ENCODE measurements at places on chromosomes 2 and 18. TPM values are rescaled to one million over a fixed set of nuclear protein-coding genes. Genes with fewer than 3 reads are reported as not detected.

DNA sequence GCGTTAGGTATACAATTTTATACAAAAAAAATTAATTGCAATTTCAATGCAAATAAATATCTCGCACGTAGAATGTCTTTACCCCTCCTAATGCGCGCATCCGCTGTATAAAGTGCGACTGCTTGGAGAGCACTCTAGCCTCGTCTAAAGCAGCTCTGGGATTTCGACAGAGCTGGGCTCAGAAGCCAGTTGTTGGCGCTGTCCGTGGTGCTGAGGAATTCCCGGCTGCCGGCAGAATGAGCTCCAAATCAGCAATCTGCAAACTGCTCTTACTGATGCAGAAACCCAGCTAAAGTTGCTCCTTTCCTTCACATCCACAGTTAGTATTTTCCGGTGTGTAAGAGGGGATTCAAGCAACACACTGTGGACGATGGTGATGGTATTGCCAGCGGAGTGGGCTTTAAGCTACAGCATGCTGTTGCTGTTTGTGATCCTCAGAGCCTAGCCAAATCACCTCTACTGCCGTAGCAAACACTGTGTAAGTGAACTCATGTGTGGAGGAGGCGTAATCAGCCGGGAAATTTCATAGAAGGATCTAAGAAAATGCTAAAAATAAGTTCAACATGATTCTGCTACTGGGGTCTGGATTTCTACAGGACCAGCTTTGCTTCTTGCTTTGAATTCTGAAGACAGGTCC lies at the start of gene VWC2L:
TSS of gene VWC2L (plus strand) at position 137 of the 637 bp plus-strand sequence. CDS start 3,140 bp downstream, outside the sequence.
- H3K27ac ChIP-seq = no peak within 1 kb of the TSS
- H3K4me1 ChIP-seq = no peaks in the 10 kb centered on the region
- peak; percentile 27 for DNase-seq
- no peaks in the 10 kb centered on the region for H3K36me3 ChIP-seq

- no peak overlapping the region for H3K4me3 ChIP-seq
- no peak for DNase-seq
- H3K4me1 ChIP-seq = peaks cover 17% of the 10 kb centered on the region
Measured at GRCh38 chr2:9837451-9837850, 5.8 kb upstream of the TAF1B start.

GRCh38 chr2:6647046-6647445 lies 218.7 kb downstream of the CMPK2 start:
- H3K36me3 ChIP-seq = no peaks in the 10 kb centered on the region
- DNase-seq = no peak
- no peak overlapping the region for H3K4me3 ChIP-seq
- no peaks in the 10 kb centered on the region for H3K27me3 ChIP-seq
- no peaks in the 10 kb centered on the region for H3K4me1 ChIP-seq

DNA sequence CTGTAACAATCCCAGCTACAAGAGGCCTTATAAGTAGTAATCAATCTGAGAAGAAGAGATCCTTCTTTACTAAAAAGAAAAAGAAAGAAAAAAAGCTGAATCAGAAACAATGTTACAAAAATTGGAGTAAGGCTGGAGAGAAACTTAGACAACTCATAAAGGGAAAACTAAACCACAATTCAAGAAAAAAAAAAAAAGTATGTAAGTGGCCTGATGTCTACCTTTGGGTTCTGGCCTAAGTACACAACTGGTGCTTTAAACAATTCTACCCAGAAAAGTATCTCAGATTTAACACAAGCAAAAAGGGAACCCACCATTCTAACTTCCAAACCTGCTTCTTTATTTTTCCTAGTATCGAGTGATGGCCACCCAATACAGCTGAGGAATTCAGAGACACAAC lies 45.3 kb downstream of the ZNF521 start:
- no peaks in the 10 kb centered on the region for H3K4me1 ChIP-seq
- H3K27ac ChIP-seq = no peak overlapping the region
- H3K36me3 ChIP-seq = no peaks in the 10 kb centered on the region
- H3K27me3 ChIP-seq = no peaks in the 10 kb centered on the region

- H3K4me3 ChIP-seq = no peak overlapping the region
- H3K36me3 ChIP-seq = no peaks in the 10 kb centered on the region
Measured at GRCh38 chr2:165273176-165273575, 34.0 kb downstream of the SCN2A start.

DNA sequence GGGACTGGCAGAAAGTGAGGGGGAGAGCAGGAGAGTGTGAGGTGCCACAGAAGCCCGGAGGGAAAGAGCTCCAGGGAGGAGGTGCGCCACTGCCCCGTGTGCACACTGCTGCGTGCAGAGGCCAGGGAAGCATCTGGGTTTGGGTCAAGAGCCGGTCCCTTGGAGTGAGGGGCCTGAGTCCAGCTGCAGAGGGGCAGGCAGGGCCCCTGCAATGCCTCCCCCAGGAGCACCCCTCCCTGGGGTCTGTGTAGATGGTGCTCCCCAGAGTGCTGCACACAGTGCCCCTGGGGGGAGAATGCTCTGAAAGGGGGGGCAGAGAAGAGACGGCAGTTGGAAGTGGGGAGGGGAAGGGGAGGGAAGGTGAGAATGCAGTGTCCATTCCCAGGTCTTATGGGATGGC lies 3.7 kb upstream of the LIMS2 start:
- no peaks in the 10 kb centered on the region for H3K36me3 ChIP-seq
- H3K4me1 ChIP-seq = peaks cover 17% of the 10 kb centered on the region

DNA sequence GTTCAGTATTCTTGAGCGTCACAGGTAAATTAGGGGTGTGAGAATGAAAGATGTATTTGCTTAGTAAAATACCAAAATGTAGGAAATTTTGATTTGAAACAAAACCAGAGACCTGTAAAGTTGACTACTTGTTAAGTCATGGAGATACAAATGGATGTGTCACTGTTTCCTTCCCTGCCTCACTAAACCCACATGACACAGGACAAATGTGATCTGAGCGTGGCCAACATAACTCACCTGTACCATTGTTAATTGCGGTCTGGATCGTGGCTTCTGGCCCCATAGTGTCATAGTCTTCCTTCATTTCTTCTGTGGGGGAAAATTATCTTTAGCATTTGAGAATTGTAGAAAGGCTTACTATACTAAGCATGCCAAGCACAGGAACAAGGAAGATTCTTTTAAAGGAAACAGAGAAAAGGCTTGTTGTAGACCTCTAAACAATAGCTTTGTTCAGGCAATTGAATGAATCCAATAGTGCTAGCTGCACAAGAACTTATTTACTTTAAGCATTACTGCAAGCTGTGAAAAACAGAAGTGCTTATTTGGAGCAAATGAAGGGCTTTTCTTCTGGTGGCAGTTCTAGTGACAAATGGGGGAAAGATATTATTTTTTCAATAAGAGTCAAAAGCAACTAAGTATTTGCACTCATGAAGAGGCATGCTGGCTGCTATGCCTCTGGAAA lies 95.2 kb downstream of the ZEB2 start:
- peaks cover 1% of the 10 kb centered on the region for H3K4me1 ChIP-seq
- no peak for DNase-seq
- no peak overlapping the region for H3K27ac ChIP-seq
- peaks cover 7% of the 10 kb centered on the region for H3K36me3 ChIP-seq

- H3K27ac ChIP-seq = peak overlapping the region; percentile 62
- no peak for DNase-seq
- H3K4me1 ChIP-seq = peaks cover 8% of the 10 kb centered on the region
- no peaks in the 10 kb centered on the region for H3K27me3 ChIP-seq
- H3K36me3 ChIP-seq = no peaks in the 10 kb centered on the region
Measured at GRCh38 chr2:70094978-70095719, 7.9 kb downstream of the PCBP1 start.

DNA sequence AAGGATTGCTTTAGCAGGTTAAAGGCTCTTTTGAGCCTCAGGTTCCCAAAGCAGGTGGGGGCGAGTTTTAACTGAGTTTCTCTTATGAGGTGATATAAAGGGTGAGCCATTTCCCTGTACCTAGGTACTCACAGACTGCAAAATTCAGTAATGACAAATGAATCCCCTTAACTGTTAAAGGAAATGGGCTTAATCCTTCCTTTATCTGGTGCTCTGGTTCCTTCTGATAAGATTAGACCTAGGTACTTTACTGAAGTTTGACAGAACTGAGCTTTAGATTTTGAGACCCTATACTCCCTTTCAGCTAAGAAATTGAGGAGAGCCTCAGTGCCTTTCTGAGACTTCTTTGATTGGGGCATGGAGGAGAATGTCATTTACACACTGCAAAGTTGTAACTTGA lies 42.6 kb downstream of the STK17B start:
- no peak for DNase-seq
- no peaks in the 10 kb centered on the region for H3K36me3 ChIP-seq
- H3K4me1 ChIP-seq = no peaks in the 10 kb centered on the region
- no peaks in the 10 kb centered on the region for H3K27me3 ChIP-seq
- no peak overlapping the region for H3K4me3 ChIP-seq

- no peaks in the 10 kb centered on the region for H3K36me3 ChIP-seq
- H3K4me1 ChIP-seq = no peaks in the 10 kb centered on the region
- no peak overlapping the region for H3K4me3 ChIP-seq
- H3K27me3 ChIP-seq = peaks cover 32% of the 10 kb centered on the region
- DNase-seq = no peak
- H3K27ac ChIP-seq = no peak overlapping the region
Measured at GRCh38 chr2:218975060-218975777, 9.8 kb downstream of the FEV start.

The CRYBA2 gene
- total RNA-seq = not detected

DNA sequence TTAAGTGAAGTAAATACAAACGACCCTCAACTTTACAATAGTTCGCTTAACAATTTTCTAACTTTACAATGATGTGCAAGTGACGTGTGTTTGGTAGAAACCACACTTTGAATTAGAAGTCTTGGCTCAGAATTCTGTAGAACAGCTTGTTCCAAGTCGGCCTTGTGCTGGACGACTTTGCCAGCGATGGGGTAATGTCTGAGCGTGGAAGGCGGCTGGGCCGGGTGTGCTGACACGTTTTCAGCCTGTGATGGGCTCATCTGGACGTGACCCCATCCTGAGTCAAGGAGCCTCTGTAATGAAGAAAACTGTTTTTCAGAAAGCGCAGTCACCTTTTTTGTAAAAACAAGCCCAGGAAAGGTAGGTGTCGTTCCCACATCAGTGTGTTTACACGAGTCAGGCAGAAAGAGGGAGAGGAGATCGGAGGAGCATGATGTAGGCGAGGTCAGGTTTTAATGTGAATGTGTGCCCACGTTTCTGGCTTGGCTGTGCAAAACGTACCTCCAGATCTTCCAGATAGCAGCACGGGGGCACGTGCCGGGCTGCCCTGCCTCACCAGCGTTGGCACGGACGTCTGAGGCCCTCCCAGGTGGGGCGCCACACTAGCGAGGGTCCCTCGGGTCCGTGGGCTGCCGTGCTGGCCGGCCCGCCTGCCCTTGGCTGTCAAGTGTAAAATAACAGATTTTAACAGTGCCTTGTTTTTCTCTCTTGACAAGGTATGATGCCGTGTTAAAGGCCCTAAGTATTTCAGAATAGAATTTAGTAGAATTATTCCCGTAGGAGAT lies 54.6 kb downstream of the CTDP1 start:
- H3K27ac ChIP-seq = no peak overlapping the region
- H3K27me3 ChIP-seq = no peaks in the 10 kb centered on the region
- no peak for DNase-seq
- no peak overlapping the region for H3K4me3 ChIP-seq
- peaks cover 87% of the 10 kb centered on the region for H3K36me3 ChIP-seq

- no peak overlapping the region for H3K27ac ChIP-seq
- DNase-seq = no peak
- no peaks in the 10 kb centered on the region for H3K36me3 ChIP-seq
- no peak overlapping the region for H3K4me3 ChIP-seq
- H3K27me3 ChIP-seq = no peaks in the 10 kb centered on the region
- H3K4me1 ChIP-seq = no peaks in the 10 kb centered on the region
Measured at GRCh38 chr2:185628985-185629384, 109.6 kb upstream of the FSIP2 start.

DNA sequence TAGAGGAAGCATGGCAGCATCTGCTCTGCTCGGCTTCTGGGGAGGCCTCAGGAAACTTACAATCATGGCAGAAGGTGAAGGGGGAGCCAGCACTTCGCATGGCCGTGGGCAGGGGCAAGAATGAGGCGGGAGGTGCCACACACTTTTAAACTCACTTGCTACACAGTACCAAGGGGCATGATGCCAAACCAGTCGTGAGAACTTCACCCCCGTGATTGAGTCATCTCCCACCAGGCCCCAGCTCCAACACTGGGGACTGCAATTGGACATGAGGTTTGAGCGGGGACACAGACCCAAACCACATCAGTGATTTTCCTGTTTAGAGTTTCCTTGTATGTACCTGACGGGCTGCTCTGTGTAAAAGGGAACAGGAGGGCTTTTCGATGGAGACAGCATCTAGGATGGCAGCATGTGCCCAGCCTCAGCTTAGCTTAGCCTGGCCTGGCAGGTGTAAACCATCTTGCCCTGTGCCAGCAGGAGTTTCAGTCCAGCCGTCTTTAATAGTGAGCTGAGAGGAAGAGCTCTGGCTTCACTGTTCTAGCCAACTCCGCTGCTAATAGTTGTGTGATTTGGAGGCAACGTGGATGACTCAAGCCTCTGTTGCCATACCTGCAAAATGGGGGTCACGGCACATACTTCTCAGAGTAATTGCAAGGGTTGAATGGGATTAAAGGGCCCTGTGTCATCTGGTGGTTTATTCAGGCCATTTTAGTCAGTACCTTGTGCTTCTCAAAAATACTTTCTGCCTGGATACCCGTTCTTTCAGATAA lies 101.8 kb downstream of the ASAP2 start:
- H3K27me3 ChIP-seq = no peaks in the 10 kb centered on the region
- H3K36me3 ChIP-seq = no peaks in the 10 kb centered on the region
- no peak overlapping the region for H3K4me3 ChIP-seq
- H3K27ac ChIP-seq = peak overlapping the region; percentile 15
- no peak for DNase-seq

The MEP1B gene
- not detected for total RNA-seq

GRCh38 chr2:63993871-63994270 lies 25.4 kb downstream of the VPS54 start:
- H3K4me1 ChIP-seq = no peaks in the 10 kb centered on the region
- H3K27ac ChIP-seq = no peak overlapping the region
- H3K36me3 ChIP-seq = no peaks in the 10 kb centered on the region
- no peak for DNase-seq

- H3K27me3 ChIP-seq = no peaks in the 10 kb centered on the region
- peaks cover 33% of the 10 kb centered on the region for H3K4me1 ChIP-seq
- DNase-seq = no peak
- peaks cover 19% of the 10 kb centered on the region for H3K36me3 ChIP-seq
- peak overlapping the region; percentile 91 for H3K4me3 ChIP-seq
Measured at GRCh38 chr2:199955007-199955338, 318 bp downstream of the TYW5 start.

DNA sequence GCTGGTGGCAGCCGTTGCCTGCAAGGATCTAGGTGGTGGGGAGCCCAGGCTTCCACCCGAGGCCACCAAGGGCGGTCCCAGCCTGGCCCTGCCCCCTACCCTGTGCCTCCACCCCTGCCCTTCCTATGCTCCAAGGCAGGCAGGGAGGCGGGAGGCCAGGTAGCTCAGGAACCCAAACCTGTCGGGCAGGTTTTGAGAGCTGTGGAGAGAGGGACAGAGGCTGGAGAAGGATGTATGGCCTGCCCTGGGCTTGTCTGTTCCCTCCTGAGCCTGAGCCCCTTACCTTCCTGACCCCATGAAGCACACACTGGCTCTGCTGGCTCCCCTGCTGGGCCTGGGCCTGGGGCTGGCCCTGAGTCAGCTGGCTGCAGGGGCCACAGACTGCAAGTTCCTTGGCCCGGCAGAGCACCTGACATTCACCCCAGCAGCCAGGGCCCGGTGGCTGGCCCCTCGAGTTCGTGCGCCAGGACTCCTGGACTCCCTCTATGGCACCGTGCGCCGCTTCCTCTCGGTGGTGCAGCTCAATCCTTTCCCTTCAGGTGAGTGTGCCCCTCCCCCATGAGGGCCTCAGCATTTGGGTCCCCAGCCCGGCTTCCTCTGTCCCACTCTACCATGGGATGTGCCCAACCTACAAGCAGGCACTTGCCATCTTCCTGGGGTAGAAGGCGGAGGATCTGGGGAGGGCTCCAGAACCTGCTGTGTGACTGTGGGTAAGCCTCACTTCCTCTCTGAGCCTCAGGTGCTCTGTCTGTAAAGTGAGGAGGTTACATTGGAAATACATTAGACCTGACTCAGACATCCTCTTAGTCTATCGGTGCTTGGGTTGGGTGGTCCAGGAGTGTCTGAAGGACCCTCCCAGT lies at the start of gene PROM2:
TSS of gene PROM2 (plus strand) at position 159 of the 860 bp plus-strand sequence. CDS start at position 296, 137 bp downstream.
- H3K4me1 ChIP-seq = no peaks in the 10 kb centered on the region
- no peak within 1 kb of the TSS for H3K27ac ChIP-seq

All from gastrocnemius medialis (tissue), 4 donors.